ENCODE measurements at places on chromosomes 4 and X.

DNA sequence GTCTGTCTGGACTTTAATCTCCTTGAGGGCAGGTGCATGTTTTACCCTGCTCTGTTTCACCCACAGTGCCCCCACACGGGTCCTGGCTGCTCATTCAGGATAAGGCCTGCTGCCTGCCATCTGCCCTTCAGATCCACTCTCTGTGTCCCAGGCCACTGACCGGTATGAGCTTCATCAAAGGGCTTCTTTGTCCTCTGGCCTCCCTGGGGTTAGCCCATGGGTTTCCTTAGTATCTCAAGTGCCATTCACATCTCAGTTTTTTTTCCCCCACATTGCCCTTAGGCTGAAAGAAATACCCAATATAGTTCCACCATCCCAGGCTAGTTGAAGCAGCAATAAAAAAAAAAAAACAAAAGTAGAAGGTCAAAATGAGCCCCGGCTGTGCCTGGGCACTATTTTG lies 9.3 kb downstream of the CD99L2 start:
- no peak for DNase-seq

DNA sequence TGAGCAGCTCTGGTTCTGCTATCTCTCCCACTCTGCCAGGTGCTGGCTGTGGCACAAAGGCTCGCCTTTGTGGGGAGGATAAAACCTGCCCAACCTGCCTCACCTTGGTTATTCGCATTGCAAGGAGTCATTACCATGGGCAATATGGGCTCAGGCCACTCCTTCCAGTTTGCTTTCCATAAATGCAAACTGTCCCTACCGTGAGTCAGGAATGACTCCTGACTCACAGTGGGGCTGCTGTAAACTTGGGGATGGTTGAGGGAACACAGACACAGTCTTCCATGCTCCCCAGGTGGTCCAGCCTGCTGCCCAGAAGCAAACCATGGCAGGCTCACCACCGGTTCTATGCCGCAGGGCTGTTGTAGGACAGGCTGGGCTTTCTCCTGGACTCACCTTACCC lies 36.1 kb downstream of the COQ2 start:
- DNase-seq = no peak

GRCh38 chr4:87806520-87806919 lies 7.2 kb downstream of the IBSP start:
- no peak for DNase-seq

DNA sequence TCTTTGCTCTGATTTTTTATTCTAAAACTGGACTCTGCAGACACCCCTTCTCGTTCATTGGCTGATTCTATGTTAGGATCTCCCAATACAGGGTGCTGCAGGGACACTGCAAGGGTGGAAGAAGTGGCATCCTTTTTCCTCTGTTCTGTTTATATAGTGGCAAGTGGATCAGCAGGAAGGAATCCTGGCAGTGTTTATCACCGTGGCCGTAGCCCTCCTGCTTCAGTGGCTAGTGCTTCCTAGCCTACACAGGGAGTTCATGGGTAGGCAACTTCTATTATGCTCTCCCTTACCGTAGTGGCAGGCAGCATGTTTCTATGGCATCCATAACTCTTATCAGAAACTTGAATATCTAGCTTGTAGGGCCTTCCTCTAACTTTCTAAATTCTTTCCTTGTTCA lies 6.4 kb upstream of the AP1AR start:
- no peak for DNase-seq

All from stimulated activated CD4-positive, alpha-beta T cell treated with anti-CD3 and anti-CD28 coated beads, Interleukin-4, amount 100 ng/mL, for 4 hours (primary cell).